Gastrocnemius medialis (tissue), 4 donors: ENCODE measurements at places on chromosomes 16 and 17. TPM values are rescaled to one million over a fixed set of nuclear protein-coding genes. Genes with fewer than 3 reads are reported as not detected.

- H3K27ac ChIP-seq = no peak overlapping the region
- H3K27me3 ChIP-seq = no peaks in the 10 kb centered on the region
- DNase-seq = no peak
- no peaks in the 10 kb centered on the region for H3K4me1 ChIP-seq
- H3K4me3 ChIP-seq = no peak overlapping the region
These were observed 86.4 kb upstream of the HS3ST4 start for GRCh38 chr16:25605381-25605780.

DNA sequence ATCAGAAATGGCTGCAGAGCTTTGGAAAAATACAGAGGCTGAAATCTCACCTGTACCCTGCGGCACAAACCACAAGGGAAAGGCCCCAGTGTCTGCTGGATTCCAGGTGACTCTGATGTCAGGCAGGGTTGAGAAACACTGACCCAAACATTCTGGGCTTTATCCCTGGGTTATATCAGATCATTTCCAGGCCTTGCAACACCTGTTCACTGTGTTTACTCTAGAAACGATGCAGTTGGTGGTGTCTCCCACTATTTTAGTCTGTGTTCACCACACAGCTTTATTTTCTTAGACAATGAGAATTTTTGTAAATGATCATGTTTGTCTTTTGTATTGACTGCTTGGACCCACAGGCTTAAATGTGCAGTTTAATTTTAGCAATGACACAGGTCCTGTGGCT lies 151.5 kb upstream of the SDK2 start:
- no peaks in the 10 kb centered on the region for H3K27me3 ChIP-seq
- H3K36me3 ChIP-seq = no peaks in the 10 kb centered on the region
- no peak overlapping the region for H3K4me3 ChIP-seq
- DNase-seq = no peak
- no peak overlapping the region for H3K27ac ChIP-seq
- no peaks in the 10 kb centered on the region for H3K4me1 ChIP-seq

GRCh38 chr17:81482673-81483072 lies 29.9 kb downstream of the ACTG1 start:
- H3K27ac ChIP-seq = peak overlapping the region; percentile 57
- H3K4me3 ChIP-seq = no peak overlapping the region
- no peaks in the 10 kb centered on the region for H3K27me3 ChIP-seq
- DNase-seq = no peak
- no peaks in the 10 kb centered on the region for H3K36me3 ChIP-seq
- peaks cover 28% of the 10 kb centered on the region for H3K4me1 ChIP-seq

DNA sequence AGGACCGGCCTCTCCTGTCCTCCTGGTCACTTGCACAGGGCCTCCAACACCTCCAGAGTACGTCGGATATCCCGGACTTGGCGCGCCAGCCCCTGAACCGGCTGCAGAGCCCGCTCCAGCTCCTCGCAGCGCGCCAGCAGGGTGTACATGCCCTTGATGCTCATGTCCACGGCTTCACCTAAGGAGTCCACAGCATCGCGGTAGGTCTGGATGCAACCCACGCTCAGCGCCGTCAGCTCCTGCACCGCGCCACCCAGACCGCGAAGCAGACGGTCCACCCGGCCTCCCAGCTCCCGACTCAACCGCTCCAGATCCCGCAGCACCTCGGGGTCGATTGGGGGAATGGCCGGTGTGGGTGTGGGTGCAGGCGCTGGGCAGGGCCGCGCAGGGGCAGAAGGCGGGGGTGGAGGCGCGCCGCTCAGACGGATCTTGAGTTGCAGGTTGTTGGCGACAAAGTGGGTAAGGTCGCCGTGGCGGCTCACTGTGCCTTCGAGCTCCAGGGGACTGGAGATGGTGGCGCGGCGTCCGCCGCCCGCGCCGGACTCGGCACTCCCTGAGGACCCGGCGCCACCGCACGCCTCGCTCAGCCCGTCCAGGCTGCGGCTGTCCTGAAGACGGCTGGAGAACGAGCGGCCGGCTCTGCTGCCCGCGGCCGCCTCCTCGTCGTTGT lies 804 bp downstream of the BORCS6 start:
- H3K27me3 ChIP-seq = no peaks in the 10 kb centered on the region
- no peak for DNase-seq
- H3K4me3 ChIP-seq = peak overlapping the region; percentile 79
- H3K36me3 ChIP-seq = no peaks in the 10 kb centered on the region

DNA sequence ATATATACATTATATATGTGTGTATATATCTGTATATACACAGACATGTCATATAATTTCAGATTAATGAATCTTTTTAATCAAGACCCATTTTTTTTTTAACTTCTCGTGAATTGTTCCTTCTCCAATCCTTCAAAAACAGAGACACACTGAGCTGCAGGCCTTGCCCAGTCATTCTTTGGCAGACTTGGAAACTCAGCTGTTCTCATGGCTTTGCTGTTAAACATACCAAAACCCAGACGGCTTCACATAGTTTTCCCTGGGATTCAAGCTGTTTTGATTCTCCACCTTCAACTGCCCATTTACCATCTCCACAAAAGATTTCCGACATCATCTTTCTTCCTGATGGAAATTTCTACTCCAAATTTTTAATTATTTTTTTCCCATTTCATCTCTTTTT lies 148.7 kb downstream of the KCNJ2 start:
- no peaks in the 10 kb centered on the region for H3K36me3 ChIP-seq
- H3K4me1 ChIP-seq = peaks cover 17% of the 10 kb centered on the region
- no peak overlapping the region for H3K27ac ChIP-seq

SARM1 gene
- 1.9 TPM for total RNA-seq

HOXB1 gene
- total RNA-seq = not detected

CACNA1G gene
- total RNA-seq = 0.09 TPM

GRCh38 chr17:28298449-28298848 lies 20.6 kb upstream of the TMEM97 start:
- H3K36me3 ChIP-seq = no peaks in the 10 kb centered on the region
- H3K27ac ChIP-seq = no peak overlapping the region
- H3K27me3 ChIP-seq = no peaks in the 10 kb centered on the region

DNA sequence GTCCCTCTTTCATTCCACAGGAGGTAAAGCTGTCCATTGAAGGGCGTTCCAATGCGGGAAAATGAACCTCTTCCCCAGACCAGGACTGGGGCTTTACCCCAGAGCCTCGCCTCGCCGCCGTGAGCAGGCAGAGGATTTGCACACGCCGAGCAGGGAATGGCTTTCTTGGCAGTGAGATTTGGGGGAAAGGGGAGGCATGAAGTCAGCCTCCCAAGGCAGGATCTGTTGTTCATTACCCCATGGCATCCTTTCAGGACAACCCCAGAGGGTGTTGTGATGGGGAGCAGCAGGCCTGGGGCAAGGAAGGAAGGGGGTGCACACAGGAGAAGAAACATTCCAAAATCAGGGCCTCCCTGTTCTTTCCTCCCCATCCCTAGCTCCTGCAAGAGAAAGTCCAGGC lies 6.0 kb downstream of the ATXN1L start:
- no peak overlapping the region for H3K27ac ChIP-seq
- no peak for DNase-seq
- no peaks in the 10 kb centered on the region for H3K36me3 ChIP-seq
- no peak overlapping the region for H3K4me3 ChIP-seq

GRCh38 chr17:81241648-81242420 lies 2.7 kb downstream of the NDUFAF8 start:
- H3K27me3 ChIP-seq = no peaks in the 10 kb centered on the region
- no peak overlapping the region for H3K27ac ChIP-seq
- no peaks in the 10 kb centered on the region for H3K36me3 ChIP-seq
- H3K4me3 ChIP-seq = no peak overlapping the region

DNA sequence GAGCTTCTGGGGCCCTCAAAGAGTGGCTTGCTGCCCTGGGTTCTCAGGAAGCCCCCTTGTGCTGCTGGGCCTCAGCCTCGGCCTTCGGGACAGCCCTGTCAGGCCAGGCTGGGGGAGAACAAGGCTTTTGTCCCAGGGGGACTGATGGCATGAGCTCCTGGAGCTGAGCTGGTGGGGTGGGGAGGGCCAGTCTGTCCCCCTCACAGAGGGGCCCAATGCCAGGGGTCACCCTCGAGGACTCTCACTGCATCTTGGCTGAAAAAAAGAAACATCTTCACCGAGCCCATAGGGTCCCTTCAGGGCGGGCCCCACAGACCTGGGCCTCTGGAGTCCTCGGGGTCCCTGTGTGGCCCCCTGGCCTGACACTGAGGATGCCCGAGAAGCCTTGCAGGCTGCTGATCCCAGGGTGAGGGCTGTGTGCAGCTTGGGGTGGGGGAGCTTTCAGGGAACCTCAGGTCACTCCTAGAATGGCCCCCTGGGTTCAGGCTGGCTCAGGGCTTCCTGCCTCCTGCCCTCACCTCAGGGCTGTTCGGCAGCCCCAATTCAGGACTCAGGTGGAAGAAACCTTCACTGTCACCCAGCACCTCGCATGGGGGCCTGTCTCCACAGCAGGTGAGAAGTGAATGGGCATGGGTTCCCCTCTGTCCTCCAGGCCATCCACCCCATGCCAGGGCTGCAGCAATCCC lies 90.5 kb downstream of the TNFRSF13B start:
- H3K27me3 ChIP-seq = no peaks in the 10 kb centered on the region
- H3K36me3 ChIP-seq = no peaks in the 10 kb centered on the region
- H3K4me3 ChIP-seq = no peak overlapping the region
- DNase-seq = no peak

- H3K27ac ChIP-seq = no peak overlapping the region
- DNase-seq = no peak
- H3K4me1 ChIP-seq = no peaks in the 10 kb centered on the region
- no peaks in the 10 kb centered on the region for H3K27me3 ChIP-seq
- no peak overlapping the region for H3K4me3 ChIP-seq
These were observed 32.9 kb downstream of the ABHD15 start for GRCh38 chr17:29533976-29534375.

DNASE1L2 gene
- total RNA-seq = not detected

KRT39 gene
- not detected for total RNA-seq

DNA sequence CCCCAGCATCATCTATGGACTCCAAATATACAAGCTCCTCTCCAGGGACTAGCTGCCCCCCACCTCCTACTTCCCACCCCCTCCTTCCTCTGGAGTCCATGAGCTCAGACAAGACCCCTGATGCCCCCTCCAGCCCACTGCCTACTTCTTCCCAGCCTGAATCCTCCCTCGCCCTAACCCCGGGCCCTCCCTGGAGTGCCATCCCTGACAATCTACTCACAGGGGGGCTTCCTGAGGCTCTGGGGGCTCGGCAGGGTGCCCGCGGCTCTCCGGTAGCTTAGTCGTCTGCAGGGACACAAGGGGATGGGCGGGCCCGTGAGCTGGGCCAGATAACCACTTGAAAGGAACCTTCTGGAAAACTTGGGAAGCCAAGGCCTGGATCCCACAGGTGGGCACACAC lies 15.1 kb downstream of the MPP3 start:
- H3K4me3 ChIP-seq = no peak overlapping the region
- H3K36me3 ChIP-seq = no peaks in the 10 kb centered on the region
- H3K4me1 ChIP-seq = no peaks in the 10 kb centered on the region
- DNase-seq = no peak
- no peak overlapping the region for H3K27ac ChIP-seq

KCNH6 gene
- not detected for total RNA-seq

GRCh38 chr16:79375351-79375750 lies 225.2 kb downstream of the MAF start:
- no peak overlapping the region for H3K4me3 ChIP-seq
- H3K36me3 ChIP-seq = no peaks in the 10 kb centered on the region

- H3K4me1 ChIP-seq = peaks cover 34% of the 10 kb centered on the region
- peak overlapping the region; percentile 91 for H3K27ac ChIP-seq
- no peaks in the 10 kb centered on the region for H3K27me3 ChIP-seq
- H3K36me3 ChIP-seq = peaks cover 19% of the 10 kb centered on the region
- DNase-seq = no peak
These were observed 21.4 kb upstream of the YWHAE start for GRCh38 chr17:1421470-1421869.

DNA sequence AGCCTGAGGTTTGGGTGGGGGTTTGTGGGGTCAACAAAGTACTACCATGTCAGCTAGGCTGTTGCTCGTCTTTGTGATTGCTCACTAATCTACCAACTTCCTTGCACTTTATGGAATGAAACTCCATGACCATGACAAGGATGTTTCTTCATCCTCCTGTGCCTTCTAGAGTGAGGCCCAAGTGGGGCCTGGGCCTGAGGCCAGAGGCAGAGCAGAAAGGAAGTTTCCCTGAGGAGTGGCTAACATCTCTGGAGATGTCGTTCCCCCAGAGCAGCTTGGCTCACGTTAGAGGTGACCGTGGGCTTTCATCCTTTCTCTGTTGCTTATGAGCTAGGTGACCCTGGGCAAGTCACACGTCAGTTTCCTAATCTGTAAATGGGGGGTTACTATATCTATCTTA lies 41.0 kb upstream of the IRX3 start:
- no peaks in the 10 kb centered on the region for H3K27me3 ChIP-seq
- peaks cover 15% of the 10 kb centered on the region for H3K4me1 ChIP-seq
- no peaks in the 10 kb centered on the region for H3K36me3 ChIP-seq
- no peak overlapping the region for H3K27ac ChIP-seq

GRCh38 chr17:82528484-82529265 lies 9.1 kb downstream of the FOXK2 start:
- H3K4me1 ChIP-seq = peaks cover 87% of the 10 kb centered on the region
- H3K36me3 ChIP-seq = no peaks in the 10 kb centered on the region
- no peak overlapping the region for H3K4me3 ChIP-seq

DNA sequence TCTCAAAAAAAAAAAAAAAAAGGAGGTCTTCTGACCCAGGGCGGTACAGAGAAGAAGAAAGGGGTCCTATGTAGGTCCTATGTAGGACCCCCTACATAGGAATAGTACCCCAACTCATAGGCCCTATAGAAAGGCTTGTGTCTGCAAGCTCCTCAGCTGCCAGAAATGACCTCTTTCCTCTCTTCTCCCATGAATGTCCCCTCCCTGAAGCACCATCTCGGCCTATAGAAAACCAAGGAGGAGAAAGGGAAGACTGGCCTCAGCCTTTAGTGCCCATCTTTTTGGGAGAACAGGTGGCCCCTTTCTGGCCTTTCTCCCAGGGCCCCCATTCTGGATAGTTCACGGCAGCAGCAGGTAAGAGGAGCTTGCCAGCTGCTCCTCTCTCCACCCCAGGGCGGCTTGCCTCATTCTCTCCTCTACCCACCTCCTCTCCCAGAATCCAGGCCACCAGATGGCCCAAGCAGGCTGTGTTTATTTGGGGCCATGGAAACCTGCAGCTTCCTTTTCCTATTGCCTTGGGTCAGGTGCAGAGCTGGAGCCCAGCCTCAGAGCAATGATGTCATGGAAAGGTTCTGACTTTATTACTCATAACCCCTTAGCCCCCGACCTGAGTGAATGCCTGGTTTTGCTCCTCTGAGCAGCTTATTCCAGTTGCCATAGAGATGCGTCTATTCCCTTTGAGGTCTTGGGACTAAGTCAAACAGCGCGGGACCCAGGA lies 1.6 kb upstream of the MRPL58 start:
- H3K27ac ChIP-seq = peak overlapping the region; percentile 84
- H3K36me3 ChIP-seq = no peaks in the 10 kb centered on the region
- H3K4me3 ChIP-seq = no peak overlapping the region
- DNase-seq = no peak
- H3K4me1 ChIP-seq = peaks cover 16% of the 10 kb centered on the region
